AG08395 (cell line): ENCODE measurements at places on chromosomes 2 and 18.

GRCh38 chr2:241635756-241636155, 1.2 kb downstream of the THAP4 start:
- DNase-seq = no peak

- no peak for DNase-seq
Measured at GRCh38 chr2:23673830-23674679, 252.9 kb downstream of the ATAD2B start.

DNA sequence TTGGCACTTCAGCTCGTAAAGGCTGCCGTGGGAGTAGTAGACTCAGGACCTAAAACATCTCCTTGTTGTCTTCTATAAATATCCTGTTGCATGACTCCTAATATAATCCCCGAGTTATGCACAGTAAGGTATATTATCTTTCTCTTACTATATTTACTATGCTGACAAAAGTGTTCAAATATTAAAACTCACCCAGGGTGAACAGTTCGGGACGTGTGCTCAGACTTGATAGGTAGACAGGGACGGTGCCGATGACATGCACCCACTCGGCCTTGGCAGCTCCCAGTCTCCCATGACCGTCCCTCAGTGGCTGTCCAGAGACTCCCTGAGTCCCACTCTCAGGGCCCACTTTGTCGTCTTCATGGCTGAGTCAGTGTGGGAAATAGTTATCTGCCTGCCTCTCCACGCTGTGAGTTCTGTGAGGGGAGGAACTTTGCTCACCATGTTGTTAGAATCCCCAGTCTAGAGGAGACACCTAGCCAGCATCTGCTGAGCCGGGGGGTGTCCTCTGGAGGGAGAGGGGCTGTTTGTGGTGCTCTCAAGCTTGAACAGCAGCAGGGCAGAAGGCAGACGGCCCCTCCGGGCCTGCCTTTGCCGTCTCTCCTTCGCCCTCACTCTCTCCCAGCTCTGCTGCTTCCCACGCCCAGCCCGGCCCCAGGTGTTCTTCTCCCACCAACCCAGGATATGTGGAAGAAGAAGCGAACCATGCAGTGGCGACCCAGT, 75.0 kb downstream of the DGKD start:
- no peak for DNase-seq

GRCh38 chr2:238148981-238149380, 9.8 kb upstream of the ERFE start:
- no peak for DNase-seq

DNA sequence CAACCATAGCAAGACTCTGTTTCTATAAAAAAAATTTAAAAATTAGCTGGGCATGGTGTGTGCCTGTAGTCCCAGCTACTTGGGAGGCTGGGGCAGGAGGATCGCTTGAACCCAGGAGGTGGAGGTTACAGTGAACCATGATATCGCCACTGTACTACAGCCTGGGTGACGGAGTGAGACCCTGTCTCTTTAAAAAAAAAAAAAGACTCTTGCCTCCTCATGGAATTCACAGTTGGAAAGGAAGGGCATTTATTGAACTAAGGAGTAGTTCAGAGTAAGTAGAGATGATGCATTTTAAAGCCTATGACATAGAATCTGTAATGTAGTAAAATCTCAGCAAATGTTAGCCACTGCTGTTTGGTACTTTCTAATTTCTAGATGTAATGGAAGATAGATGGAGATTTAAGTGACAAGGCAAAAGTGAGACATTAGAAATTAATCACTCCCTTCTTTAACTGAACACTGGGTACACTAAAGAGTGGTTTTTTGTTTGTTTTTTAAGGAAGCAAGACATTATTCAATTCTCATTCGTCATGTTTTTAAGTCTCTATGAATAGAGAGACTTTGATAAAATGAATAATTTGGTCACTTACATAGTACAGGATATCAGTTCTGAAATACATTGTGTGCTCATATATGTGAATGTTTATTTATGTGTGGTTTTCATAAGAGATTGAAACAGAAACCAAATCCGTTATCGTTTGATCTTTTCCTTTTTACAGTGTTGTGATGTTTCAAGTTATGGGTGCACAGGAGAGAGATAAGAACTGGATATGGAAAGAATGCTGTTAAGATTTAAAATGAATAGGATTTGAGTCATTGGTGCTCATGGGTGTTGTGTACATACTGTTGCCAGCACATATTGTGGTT, 186.1 kb upstream of the STON1 start:
- DNase-seq = peak; percentile 58

DNA sequence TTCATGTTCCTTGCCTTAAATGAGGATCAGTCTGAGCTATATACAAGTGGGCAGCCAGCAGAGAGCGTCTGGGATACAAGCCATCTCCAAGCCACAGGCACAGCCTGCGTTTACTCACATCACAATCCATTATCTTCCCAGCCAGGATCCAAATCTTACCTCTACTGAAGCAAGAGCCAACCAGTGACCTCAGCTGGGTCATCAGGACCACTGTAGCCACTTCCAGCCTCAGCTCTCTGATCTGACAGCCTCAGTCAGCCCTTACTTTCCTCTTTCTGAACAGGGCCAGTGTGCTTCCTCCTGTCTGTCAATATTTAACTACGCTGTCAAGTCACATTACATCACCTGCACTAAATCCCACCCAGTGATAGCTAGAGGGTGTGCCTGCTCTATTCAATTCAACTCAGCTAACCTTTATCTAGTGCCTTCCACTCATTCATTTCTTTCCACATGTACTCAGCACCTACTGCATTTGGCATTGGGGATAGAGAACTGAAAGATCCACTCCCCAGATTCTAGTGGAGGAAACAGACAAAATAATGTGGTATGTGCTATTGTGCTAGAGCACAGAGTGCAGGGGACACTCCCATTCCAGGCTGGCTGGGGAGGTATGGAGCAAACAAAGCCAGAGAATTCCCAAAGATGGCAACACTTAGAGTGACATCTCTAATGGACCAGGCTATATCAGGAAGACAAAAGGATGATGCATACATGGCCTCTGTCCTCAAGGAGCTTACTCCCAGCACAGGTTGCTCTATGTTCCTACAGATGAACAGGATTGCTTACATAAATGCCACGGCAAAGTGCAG, 146.5 kb downstream of the NCKAP5 start:
- peak; percentile 16 for DNase-seq

DNA sequence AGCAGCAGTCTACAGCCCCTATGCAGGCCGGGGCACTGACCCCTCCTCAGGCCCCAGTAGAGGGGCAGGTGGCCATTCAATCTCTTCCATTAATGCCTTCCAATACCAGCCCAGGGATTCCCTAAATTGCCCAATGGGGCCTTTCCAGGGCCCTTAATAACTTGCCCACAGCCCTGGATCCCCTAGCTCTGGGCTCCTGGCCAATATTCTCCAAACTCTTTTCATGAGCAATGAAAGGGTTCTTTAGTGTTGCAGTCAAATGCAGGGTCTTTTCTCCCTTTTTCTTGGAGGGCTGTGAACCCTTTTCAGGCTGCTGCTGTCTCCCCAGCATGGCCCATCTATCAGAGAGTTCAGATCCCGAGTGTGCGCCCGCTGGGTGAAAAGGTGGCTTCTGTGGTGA, 41.3 kb upstream of the SLC1A4 start:
- no peak for DNase-seq

DNA sequence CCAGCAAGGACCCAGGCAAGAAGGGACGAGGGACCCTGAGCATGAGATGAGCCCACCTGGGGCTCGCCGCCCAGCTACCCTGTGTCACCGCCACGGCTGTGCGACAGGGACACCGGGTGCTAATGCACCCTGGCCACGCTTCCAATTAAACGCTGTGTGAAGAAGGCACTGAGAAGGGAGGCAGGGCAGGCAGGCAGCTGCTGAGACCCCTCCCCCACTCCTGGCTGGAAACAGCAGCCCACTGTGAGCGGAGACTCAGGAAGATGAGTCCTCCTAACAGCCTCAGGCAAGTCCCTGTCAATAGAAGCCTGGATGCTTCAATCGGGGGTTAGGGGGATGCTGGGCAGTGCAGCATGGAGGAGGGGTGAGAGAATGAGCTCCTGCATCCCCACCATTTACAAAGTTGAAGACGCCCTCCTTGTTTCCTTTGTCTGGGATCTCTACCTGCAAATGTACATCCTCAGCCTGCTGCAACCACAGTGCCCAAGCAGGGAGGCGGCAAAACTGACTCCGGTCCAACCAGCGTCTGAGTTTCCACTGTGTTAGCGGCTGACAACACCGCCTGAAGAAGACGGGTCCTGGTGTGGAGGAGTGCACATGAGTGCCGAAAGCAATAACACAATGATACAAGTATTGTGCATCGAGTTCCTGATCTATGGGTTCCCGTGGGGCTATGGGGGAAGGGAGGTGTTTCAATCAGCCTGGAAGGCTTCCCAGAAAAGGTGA, 12.8 kb downstream of the TMEM163 start:
- DNase-seq = no peak

DNA sequence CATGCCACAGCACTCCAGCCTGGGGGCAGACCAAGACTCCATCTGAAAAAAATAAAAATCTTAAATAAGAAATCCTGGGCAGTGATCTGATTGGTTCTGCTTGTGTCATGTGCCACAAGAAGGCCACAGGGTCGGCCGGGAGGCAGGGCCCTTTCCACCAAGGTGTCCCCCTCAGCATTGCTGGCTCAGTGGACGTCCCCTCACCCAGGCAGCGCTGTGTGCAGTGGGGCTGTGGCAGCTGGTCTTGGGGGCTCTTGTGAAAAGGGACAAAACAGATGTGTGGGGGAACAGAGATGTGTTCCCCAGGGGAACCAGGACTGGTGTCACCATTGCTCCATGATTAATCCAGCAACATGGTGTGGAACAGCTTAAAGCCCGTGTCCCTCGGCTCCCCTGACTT, 60.5 kb downstream of the HS6ST1 start:
- no peak for DNase-seq

- DNase-seq = no peak
Measured at GRCh38 chr18:4107049-4107467, 348.0 kb downstream of the DLGAP1 start.

- DNase-seq = no peak
Measured at GRCh38 chr2:64924170-64924934, 64.8 kb upstream of the SLC1A4 start.

- DNase-seq = peak; percentile 63
Measured at GRCh38 chr2:191501561-191502168, 176.3 kb upstream of the NABP1 start.

DNA sequence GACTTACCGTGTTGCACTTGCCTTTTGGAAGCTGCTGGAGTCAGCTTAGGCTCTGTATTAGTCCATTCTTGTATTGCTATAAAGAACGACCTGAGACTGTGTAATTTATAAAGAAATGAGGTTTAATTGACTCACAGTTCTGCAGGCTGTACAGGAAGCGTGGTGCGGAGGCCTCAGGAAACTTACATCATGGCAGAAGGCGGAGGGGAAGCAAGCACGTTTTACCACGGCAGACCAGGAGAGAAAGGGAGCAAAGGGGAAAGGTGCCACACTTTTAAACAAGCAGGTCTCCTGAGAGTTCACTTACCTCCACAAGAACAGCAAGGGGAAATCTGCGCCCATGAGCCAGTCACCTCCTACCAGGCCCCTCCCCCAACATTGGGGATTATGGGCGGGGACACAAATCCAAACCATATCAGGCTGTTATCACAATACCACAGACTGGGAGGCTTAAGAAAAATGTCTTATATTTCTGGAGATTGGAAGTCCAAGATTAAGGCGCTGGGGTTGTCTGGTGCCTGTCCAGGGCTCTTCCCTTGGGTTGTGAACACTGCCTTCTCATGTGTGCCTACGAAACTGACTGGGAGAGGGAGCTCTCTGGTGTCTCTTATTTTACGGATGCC, 3.6 kb upstream of the D2HGDH start:
- DNase-seq = no peak

- no peak for DNase-seq
Measured at GRCh38 chr2:238299803-238300202, 11.4 kb upstream of the PER2 start.

DNA sequence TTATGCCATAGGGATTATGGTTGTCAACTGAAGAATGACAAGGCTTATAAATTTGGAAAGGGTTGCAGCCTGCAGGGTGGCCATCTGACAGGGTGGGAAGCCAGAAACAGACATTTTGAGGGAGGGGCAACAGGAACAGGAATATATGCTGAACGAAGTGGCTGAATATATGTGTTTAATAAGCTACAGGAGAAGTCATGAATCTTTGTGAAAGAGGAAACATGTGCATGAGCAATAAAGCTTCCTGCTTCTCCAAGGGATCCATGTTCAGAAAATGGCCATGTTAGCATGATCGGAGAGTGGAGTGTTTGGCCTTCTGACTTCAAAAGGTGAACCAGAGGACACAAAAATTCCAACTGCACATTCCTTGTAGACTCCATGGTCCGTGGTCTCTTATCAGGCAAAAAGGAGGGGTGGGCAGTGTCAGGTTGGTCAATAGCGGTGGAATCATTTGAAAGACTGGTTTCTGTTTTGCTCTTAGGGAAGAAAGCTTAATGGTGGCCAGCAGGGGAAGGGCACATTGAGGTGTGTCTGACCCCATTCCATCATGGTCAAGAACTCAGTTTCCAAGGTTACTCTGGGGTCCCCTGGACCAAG, 144.1 kb downstream of the SOCS6 start:
- no peak for DNase-seq

DNA sequence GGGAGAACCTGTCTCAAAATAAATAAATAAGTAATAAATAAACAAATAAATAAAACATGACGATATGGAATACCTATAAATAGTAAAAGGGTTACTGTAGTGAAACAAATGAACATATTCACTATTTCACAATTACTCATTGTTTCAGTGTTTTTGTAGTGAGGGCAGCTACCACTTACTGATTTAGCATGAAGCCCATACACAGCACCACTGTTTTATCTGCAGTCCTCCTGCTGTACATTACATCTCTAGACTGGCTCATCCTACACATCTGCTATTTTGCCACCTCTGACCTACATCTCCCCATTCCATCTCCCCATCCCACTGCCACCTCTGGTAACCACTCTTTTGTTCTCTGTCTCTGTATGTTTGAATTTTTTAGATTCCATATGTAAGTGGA, 332.7 kb upstream of the SMIM21 start:
- DNase-seq = no peak

DNA sequence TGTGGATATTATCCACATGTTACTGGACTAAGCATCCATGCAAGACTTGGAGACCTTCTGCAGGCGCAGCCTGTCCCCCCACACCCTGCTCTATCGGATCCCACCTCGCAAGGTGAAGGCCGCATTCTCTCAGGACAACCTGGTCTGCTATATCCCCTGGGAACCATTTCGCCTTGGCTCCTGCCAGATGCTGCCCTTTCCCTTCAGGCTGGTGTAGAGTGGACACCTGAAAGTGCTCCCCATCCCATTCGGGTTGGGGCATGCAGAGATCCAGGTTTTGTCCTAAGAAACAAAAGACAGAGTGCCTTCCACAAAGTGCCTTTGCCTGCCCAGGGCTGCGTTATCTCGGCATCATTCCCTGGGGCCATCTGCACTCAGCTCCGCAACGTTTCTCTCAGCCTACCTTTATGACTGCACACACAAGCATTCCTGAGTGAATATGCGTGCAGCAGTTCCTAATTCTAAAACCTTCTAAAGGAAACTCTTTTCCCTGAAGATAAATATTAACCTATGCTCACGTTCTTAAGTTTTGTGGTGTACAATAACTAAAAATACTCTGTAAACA, 20.5 kb downstream of the FHL2 start:
- no peak for DNase-seq

DNA sequence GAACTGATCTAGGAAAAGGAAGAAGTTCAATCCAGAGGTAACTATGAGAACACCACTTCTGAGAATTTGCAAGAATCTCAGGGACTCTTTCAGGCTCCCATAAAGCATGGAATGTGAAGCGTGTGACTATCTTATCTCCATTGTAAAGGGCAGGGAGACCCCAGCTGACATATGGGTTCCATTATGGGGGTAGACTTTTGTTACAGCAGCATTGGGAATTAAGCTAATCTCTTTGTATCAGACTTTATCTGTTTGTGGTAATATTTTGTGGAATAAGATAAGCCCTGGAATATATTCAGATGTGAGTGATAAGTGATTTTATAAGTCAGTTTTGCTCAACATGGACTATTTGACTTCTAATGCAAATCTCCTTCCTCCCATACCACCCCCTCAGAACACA, 468.3 kb downstream of the MEIS1 start:
- no peak for DNase-seq
